ENCODE measurements at places on chromosomes 12 and 14. TPM values are rescaled to one million over a fixed set of nuclear protein-coding genes. Genes with fewer than 3 reads are reported as not detected.

DNA sequence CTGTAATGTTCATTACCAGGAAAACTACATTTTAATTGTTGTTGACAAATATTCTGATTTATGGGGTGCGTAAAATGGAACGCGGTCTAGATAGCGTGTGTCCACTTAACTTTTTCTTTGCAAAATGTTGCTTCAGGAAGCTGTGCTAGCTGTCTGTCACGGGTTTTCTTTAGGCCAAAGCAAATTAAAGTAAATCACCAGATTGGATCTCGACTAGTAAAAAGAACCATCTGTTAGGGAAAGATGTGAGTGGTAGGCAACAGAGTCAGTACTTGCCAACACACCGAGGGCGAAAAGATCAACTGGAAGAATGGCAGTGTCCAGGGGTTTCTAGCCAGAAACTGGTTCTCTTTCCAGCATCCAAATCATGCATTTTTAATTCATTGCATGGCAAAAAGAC lies 404.9 kb upstream of the TMPO start:
- no peaks in the 10 kb centered on the region for H3K4me1 ChIP-seq
- H3K4me3 ChIP-seq = no peak overlapping the region
- H3K27me3 ChIP-seq = no peaks in the 10 kb centered on the region
- H3K27ac ChIP-seq = no peak overlapping the region
- H3K36me3 ChIP-seq = no peaks in the 10 kb centered on the region
- no peak for DNase-seq

- H3K27ac ChIP-seq = no peak overlapping the region
- H3K4me1 ChIP-seq = peaks cover 14% of the 10 kb centered on the region
- no peaks in the 10 kb centered on the region for H3K27me3 ChIP-seq
- no peaks in the 10 kb centered on the region for H3K36me3 ChIP-seq
- no peak for DNase-seq
These were observed 19.4 kb downstream of the NCKAP5L start for GRCh38 chr12:49808686-49809380.

- H3K4me3 ChIP-seq = no peak overlapping the region
- H3K27me3 ChIP-seq = peaks cover 7% of the 10 kb centered on the region
- DNase-seq = no peak
- H3K4me1 ChIP-seq = no peaks in the 10 kb centered on the region
These were observed 59.2 kb upstream of the TSPAN8 start for GRCh38 chr12:71216725-71217579.

DNA sequence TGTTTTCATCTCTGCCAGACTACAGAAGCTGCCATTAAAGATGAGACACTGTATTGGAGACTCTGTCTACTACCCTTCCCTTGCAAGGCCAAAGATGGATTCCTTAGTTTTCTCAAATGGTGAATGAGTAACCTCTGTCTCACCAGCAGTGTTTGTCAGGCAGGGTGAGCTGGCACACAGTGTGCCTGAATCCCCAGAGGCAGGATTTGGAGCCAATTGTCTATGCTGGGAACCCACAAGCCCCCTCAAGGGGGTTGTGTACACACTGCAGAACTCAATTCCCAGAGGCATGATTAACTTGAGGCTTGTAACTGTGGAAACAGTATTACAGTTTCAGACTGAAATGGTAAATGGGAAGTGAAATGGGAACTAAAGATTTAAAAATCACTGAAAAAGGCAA lies 136.8 kb upstream of the PTPRB start:
- DNase-seq = no peak
- no peak overlapping the region for H3K4me3 ChIP-seq
- H3K27ac ChIP-seq = no peak overlapping the region
- no peaks in the 10 kb centered on the region for H3K4me1 ChIP-seq

GRCh38 chr12:62250671-62251608 lies 9.3 kb upstream of the USP15 start:
- peaks cover 25% of the 10 kb centered on the region for H3K4me1 ChIP-seq
- DNase-seq = no peak

SMOC1 gene
- total RNA-seq = not detected

Data from activated naive CD8-positive, alpha-beta T cell treated with anti-CD3 and anti-CD28 coated beads for 36 hours (primary cell).